A172 (cell line): ENCODE measurements at places on chromosomes 1 and 21. TPM values are rescaled to one million over a fixed set of nuclear protein-coding genes. Genes with fewer than 3 reads are reported as not detected.

The DCDC2B gene
- not detected in 2 replicates for total RNA-seq

The DESI2 gene
- 109 and 133 TPM in 2 replicates for total RNA-seq

GRCh38 chr21:42068256-42068545, 2.9 kb upstream of the UMODL1 start:
- DNase-seq: no peak

- DNase-seq: no peak
Observed at GRCh38 chr1:245560316-245560859, 405.6 kb downstream of the KIF26B start.

- DNase-seq: no peak
Observed at GRCh38 chr21:37615962-37616361, 249.4 kb downstream of the DYRK1A start.

DNA sequence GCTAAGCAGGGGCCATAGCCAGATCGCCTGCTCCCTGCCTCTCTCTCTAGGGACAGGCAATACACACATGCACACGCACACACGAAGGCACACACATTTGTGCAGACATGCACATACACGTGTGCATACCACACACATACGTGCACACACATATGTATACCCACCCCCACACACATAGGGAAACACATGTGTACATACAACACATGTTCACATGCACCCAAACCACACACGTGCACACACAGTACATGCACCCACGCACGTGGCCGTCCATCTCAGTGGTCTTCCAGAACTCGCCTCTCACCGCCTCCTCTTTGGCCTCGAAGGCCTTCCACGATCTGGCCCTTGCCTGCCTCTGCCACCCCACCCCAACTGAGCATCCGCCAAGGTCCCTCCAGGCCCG, 25.3 kb upstream of the PEX10 start:
- no peak for DNase-seq

GRCh38 chr1:112694363-112694929, 12.5 kb downstream of the RHOC start:
- DNase-seq: no peak

DNA sequence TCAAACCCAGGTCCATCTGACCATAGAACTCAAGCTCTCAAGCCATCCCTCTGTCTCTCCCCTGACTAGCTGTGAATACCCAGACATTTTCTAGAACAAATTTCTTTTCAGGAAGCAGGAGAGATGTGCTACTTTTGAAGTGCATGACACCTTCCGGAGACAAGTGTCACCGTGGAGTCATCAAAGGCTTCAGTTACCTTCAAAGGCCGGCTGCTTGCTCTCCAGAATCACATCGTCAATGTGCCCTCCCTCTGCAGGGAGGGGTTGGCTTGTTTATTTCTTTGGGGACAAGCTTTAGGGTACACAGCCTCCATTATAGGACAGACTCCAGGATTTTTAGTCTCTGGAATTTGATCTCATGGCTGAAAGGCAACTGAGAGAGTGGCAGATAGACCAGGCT, 37.7 kb upstream of the IGSF21 start:
- DNase-seq: no peak

- no peak for DNase-seq
Observed at GRCh38 chr1:24714859-24715520, 30.3 kb upstream of the CLIC4 start.
